ENCODE measurements at places on chromosomes 6 and 20.

DNA sequence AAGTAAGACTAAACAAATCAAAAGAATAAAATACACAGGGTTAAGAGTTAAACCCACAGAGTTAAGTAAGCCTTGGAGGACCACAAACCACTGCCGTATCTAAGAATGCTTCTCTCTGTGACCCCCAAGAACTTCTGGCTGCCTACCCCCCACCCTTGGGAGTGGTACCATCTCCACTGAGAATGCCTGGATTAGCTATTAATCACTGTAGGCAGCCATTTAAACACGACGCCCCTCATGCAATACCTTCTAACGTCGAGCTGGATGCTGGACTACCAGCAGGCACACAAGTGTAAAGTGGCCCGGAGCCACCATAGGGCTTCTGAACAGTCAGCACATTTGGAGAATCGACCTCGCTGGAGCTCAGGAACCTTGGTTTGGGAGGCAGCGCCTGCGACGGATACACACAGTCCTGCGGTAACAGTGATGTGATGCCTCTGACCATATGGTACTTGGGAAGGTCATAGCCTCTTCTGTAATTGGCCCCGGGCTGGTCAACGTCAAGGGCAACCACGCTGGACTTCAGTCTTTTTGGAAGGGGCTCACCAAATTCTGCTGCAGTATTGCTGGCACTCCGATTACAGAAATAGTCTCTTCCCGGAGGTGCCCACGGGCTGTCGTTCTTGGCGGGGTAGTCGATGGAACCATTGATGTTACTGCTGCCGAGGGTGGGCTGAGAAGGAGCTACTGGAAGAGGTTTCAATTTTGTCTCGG, 18.0 kb downstream of the ZNF217 start:
- ATAC-seq: no peak

DNA sequence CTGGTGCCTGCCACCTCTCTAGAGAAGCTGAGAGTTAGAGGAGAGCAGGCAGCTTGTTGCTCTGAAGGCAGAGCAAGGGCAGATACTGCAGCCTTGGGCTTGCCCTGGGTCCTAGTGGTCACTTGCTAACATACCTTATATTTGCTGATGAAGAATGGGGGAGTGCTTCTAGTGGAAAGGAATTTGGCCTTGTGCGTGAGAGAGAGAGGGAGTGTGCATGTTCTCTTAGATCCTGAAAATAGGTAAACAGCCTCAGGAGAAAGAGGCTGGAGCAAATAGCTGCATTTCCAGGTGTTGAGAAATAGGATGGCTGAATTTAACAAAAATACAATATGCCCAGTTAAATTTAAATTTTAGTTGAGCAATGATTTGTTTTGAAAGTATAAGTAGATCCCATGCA, 724.5 kb upstream of the FLRT3 start:
- no peak for ATAC-seq

DNA sequence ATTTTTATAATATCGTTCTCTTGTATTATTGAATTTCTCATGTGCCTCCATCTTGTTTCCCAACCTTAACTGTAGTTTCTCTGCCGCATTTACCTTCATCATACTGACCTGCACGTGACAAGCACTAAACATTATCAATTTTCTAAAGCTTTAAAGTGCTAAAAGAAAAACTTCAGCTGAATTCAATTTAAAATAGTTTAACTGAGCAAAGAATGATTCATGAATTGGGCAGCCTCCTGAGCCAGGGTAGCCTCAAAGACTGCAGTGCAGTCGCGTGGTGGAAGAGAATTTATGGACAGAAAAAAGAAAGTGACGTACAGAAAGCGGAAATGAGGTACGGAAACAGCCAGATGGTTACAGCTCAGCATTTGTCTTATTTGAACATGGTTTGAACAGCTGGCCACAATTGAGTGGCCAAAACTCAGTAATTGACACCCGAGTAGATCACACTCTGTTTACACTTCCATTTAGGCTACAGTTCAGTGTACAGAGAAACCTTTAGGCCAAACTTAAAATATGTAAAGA, 4.2 kb upstream of the ZDHHC14 start:
- ATAC-seq: no peak

DNA sequence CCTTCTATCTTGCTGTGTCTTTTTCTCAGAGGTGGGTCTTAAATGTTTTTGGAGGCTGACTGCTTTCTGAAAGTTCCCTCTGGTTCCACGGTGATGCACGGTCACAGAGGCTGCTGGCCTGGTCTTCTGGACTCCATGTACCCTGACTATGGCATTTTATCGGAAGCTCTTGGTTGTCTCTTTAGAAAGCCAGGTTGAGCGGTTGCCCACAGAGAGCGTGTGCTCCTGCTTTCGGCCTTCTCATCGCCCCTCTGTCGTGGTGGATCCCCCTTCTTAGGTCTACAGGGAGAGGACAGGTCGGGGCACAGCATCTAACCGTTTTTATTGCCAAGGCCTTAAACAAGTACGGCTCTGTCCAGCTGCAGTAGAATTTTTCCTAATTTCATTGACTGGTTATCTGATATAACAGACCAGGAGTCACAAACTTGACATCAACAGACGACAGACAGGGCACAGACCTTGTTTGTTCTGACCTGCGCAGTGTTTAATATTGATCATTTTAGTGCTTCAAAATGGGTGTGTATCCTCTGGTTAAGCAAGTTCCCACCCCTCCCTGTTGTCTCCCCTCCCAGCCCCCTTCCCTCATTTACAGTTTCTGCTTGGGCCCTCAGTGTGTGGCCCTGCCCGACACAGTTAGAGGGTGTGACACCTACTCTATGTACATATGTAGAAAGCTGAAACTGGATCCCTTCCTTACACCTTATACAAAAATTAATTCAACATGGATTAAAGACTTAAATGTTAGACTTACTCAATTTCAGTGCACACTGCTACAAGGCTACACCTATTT, 24.7 kb downstream of the SYTL3 start:
- no peak for ATAC-seq

DNA sequence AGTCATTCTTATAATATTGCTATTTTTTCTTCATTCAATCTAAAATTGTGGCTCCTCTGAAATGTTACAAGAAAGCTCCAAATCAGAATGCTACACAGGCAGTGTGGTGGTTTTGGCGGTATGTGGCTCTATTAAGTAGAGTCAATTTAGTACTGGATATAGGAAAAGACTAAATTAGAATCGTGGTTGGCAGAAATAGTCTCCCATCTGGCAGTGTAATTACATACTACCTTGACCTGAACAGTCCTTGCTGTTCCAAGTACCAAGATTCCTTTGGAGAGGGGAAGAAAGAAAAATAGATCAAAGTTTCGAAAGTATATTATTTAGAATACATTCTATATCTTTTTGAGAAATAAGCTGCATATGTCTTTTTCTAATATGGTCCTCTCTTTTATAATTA, 78.2 kb downstream of the C6orf118 start:
- no peak for ATAC-seq

Measured in stimulated activated memory B cell treated with anti-CD40 and anti-IgM and Interleukin-4, amounts not matched to agents 10 μg/mL and 1 μg/mL and 100 μg/mL, for 72 hours (primary cell).